ENCODE measurements at places on chromosomes 1 and 21.

GRCh38 chr21:32463367-32463766, 50.9 kb downstream of the EVA1C start:
- DNase-seq, result no peak

GRCh38 chr1:220430059-220430458, 97.9 kb upstream of the MARK1 start:
- DNase-seq, result no peak

GRCh38 chr1:46012236-46012635, 120.2 kb downstream of the PIK3R3 start:
- no peak for DNase-seq

- no peak for DNase-seq
Observed at GRCh38 chr1:29256394-29256793, 20.1 kb downstream of the PTPRU start.

GRCh38 chr1:171166361-171166760, 18.7 kb upstream of the FMO2 start:
- no peak for DNase-seq

DNA sequence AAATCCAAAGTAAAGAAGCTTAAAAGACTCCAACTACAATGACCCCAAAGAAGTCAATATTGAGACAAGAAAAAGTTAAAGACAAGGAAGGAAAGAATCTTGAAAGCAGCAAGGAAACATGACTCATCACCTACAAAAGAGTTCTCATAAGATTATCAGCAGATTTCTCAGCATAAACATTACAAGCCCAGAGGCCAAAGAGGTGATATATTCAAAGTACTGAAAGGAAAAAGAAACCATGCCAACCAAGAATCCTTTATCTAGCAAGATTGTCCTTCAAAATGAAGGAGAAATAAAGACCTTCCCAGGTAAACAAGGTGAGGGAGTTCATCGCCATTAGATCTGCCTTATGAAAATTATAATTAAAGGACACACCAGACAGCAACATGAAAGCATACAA, 49.8 kb downstream of the CSMD2 start:
- DNase-seq, result no peak

DNA sequence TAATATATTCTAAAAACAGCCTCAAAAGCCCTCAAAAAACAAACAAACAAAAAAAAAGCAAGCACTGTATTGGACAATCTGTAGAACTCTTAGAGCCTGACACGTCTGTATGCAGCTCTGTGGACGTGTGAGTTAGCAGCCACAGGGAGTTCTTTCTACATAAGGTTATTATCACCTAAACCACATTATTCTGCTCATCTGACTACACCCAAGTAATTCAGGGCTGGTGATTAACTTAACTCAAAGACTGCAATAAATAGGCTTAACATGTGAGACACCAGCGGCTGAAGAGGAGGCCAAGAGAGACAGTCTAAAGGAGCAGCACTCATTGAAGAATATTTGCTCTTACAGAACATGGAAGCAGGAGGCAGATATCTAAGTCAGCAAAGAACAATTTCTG, 316.0 kb downstream of the VAV3 start:
- DNase-seq, result no peak

DNA sequence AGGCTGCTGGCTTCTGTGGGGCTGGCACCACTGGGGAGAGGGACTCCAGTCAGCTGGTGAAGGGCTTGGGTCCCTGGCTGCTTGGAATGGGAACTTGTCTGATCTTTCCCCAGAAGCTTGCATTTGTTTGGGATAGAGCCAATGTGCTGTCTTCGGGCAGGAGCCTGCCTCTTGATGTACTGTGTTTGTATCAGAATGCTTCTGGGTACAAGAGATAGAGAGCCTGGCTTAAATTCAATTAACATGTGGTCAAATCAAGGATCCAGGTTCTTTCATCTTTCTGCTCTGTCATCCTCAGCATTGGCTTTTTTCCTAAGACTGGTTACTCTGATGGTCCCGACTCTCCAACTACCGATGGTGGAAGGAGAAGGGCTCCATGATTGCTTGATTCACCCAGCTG, 16.0 kb upstream of the PROK1 start:
- no peak for DNase-seq

DNA sequence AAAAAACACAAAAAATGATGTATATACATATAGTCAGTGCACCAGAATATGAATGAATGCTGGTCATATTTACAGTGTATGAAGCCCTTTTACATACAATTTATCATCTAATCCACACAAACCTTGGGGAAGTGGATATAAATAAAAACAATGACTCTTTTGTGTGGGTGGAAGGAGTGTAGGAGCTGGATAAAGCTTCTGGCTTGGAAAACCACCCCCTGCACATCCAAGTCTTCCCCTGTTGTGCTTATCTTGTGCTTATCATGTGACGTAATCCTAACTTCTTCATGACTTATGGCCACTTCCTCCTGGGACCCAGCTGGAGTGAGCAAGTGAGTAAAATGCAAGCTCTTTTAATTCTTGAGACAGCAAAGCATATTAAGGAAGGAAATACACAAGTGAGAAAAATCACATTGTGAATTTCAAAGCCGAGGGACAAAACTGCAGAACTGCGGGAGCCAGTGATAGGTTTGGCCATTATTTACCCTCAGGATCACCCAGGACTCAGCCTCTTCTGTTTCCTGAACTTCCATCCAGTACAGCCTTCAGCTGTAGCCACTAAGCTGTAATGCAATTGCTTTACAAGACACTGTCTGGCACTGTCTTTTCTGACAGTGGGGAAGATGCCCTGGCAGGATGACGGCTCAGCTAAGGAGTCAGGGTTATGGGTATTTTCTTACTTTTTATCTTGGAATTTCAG, 104.0 kb upstream of the PPM1J start:
- DNase-seq, result no peak
